ENCODE measurements at places on chromosomes 12 and 14. TPM values are rescaled to one million over a fixed set of nuclear protein-coding genes. Genes with fewer than 3 reads are reported as not detected.

Gene SLCO1C1
- total RNA-seq = 0.25 TPM

Gene WNT1
- not detected for total RNA-seq

- DNase-seq = no peak
These were observed 4.6 kb downstream of the TTC7B start for GRCh38 chr14:90811641-90812040.

Gene KCNA5
- not detected for total RNA-seq

- peak; percentile 72 for DNase-seq
These were observed 6.8 kb downstream of the FAM161B start for GRCh38 chr14:73943083-73943482.
